Left lung (tissue), 14 donors: ENCODE measurements at places on chromosomes 16 and 17. TPM values are rescaled to one million over a fixed set of nuclear protein-coding genes. Genes with fewer than 3 reads are reported as not detected.

The GLIS2 gene
- polyA plus RNA-seq, result 18.4 TPM

The SLC6A2 gene
- not detected for polyA plus RNA-seq

GRCh38 chr16:67940446-67941089, 3.4 kb downstream of the LCAT start:
- no peak for DNase-seq

- DNase-seq, result peak; percentile 44
Measured at GRCh38 chr17:68613739-68614298, 12.7 kb upstream of the FAM20A start.

DNA sequence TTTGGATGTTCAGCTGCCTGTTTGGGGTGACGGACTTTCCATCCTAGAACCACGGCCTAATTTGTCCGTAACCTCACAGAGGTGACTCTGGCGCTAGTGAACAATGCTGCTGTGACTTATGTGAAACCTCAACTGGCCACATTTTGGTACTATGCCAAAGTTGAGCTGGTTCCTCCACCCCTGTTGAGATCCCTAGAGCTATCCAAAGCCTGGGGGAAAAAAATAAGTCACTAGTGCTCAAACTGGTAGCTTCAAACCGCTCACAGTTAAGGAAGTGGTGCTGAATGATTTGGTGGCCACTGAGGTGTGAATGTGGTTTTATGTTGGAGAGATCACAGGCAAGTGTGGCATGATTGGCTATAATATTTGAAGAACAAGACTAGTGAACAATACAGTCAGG, 11.3 kb upstream of the TUBG2 start:
- no peak for DNase-seq

DNA sequence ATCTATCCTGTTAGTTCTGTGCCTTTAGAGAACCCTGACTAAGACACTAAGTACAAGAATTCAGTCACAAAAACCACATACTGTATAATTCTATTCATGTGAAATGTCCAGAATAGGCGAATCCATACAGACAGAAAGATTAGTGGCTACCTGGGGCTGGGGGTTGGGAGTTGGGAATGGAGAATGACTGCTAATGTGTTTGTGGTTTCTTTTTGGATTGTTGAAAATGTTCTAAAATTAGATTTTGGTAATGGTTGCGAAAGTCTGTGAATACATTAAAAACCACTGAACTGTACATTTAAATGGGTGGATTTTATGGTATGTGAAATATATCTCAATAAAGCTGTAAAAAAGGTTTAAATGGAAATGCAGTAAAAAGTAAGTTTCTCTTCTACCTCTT, 80.4 kb upstream of the AKTIP start:
- no peak for DNase-seq

DNA sequence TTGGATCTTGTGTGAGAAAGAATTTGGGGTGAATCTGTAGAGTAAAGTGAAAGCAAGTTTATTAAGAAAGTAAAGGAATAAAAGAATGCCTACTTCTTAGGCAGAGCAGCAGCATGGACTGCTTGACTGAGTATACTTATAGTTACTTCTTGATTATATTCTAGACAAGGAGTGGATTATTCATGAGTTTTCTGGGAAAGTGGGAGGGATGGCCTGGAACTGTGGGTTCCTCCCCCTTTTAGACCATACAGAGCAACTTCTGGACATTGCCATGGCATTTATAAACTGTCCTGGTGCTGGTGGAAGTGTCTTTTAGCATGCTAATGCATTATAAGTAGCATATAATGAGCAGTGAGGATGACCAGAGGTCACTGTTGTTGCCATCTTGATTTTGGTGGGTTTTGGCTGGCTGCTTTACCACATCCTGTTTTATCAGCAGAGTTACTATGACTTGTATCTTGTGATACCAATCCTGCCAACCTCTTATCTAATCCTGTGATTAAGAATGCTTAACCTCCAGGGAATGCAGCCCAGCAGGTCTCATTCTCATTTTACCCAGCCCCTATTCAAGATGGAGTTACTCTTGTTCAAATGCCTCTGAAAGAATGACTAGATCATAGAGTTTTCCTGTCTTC, 58.7 kb downstream of the HSD17B2 start:
- no peak for DNase-seq

DNA sequence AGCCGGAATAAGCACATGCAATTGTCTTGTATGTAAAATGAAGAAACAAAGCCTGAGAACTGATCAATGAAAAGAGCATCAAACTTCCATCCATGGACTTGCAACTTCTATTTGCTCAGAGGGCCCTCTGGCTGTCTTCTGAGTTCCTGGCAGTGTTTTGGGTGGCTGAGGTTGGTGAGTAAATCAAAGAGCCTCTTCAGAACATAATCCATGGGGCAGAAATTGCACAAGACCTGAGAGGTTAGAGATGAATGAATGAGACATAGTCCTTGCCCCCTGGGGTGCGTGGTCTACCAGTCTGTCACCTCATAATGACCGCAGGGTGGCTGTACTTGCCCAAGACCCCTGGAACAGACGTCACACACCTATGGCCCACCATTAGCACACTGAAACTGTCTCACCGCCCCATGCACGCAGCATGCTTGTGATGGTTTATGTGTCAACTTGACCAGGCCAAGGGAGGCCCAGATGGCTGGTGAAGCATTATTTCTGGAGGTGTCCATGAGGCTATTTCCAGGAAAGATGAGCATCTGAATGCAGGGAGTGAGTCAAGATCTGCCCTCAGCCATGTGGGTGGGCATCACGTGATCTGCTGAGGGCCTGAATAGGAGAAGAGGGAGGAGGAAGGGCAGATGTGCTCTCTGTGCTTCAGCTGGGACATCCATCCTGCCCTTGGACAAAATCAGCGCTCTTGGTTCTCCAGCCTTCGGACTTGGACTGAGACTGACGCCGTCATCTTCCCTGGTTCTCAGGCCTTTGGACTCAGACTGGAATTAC, 8.3 kb downstream of the PIK3R6 start:
- peak; percentile 73 for DNase-seq
